Fibroblast of the aortic adventitia (primary cell): ENCODE measurements at places on chromosomes 5 and 9.

- DNase-seq: no peak
Measured at GRCh38 chr5:140225396-140225795, 50.4 kb downstream of the CYSTM1 start.

DNA sequence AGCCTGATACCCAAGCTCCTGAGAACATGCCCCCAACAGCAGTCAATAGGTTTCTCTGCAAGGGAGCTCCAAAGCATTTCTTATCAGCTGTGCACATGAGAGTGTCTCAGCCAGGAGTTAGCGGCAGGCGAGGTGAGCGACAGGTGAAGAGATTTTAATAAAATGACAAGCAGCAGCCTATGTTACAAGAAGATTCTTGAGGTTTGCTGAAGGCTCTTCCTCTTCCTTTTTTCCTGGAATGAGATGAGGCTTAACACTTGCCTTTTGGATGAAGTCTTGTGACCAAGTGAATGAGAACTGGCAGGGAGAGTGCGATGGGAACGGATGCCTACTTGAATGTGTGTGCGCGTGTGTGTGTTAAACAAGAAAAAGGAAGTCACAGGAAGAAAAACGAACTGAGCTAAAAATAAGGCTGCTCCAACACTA is 76.1 kb downstream of the SHB start:
- no peak for DNase-seq

- DNase-seq: no peak
Measured at GRCh38 chr9:113416149-113416721, 5.7 kb downstream of the C9orf43 start.

DNA sequence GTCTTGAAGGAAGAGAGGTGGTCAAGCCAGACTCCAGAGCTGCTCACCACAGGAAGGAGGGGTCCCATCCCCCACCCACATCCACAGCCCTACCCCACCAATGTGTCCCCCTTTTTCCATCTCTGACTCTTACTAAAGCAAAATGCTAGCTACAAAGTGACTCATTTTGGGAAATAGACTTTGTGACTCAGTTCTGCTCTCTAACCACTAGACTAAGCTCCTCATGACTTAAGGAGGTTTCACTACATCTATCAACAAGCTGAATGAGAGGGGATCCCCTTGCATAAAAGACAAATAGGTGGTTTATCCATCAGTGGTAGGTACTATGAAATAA is 35.1 kb upstream of the ADRB2 start:
- peak; percentile 13 for DNase-seq

- no peak for DNase-seq
Measured at GRCh38 chr9:8256880-8257279, 457.3 kb upstream of the DMAC1 start.

GRCh38 chr5:148147415-148147814 is 20.9 kb upstream of the SPINK14 start:
- no peak for DNase-seq
